ENCODE measurements at places on chromosomes 6 and 20.

GRCh38 chr6:11586117-11586516, 48.6 kb downstream of the TMEM170B start:
- no peak for DNase-seq

DNA sequence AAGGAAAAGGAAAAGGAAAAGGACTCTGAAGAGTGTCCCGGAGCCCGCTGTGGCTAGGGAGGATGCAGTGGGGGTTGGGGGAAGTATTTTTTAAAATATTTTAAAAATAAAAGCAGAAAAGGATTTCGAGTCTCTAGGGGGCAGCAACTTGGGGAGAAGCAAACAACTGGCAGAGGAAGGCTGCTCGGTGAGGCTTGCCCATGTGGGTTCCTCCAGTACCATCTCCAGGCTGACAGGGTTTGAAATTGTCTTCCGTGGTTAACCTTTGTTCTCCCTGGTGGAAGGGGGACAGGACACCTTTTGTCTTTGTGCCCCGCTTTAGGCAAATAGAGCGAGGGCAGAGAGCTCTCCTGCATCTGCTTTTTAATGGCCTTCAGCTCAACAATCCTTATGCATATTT, 60.4 kb upstream of the SNX9 start:
- no peak for DNase-seq

GRCh38 chr20:37114012-37114411, 18.2 kb upstream of the RBL1 start:
- no peak for DNase-seq

- no peak for DNase-seq
Observed at GRCh38 chr6:125807293-125807692, 16.5 kb downstream of the NCOA7 start.

GRCh38 chr6:10399451-10399850, 15.4 kb downstream of the TFAP2A start:
- no peak for DNase-seq

GRCh38 chr6:160178271-160178670, 56.7 kb downstream of the SLC22A1 start:
- DNase-seq = no peak

DNA sequence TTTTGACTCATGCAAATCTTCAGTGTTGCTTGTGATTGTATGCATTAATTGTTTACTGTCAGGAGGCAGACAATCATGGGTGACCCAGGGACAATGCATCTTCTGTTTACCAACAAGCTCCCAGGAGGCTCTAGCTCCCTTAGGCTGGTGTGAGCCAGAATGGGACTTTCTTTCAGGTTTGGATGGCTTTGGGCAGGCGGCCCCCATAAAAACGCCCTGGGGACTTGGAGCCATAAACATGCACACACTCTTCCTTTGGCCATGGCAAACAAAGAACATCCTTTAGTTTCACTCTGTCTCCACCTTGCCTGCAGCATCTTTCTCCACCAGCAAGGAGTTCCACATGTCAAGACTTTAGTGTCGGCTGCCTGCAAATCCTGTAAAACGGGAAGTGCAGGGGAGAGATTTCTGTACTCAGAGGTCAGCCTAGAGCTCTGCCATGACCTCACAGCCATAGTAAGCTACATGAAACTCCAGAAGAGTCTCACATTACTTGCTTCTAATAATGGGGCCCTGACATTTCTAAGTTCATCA, 127.6 kb downstream of the MAP3K7 start:
- DNase-seq = no peak

GRCh38 chr20:45779011-45779915, 12.4 kb downstream of the WFDC3 start:
- DNase-seq = no peak

- no peak for DNase-seq
Observed at GRCh38 chr20:14960831-14961230, 623.4 kb upstream of the FLRT3 start.

GRCh38 chr6:128822271-128822670, 60.7 kb upstream of the LAMA2 start:
- no peak for DNase-seq

DNA sequence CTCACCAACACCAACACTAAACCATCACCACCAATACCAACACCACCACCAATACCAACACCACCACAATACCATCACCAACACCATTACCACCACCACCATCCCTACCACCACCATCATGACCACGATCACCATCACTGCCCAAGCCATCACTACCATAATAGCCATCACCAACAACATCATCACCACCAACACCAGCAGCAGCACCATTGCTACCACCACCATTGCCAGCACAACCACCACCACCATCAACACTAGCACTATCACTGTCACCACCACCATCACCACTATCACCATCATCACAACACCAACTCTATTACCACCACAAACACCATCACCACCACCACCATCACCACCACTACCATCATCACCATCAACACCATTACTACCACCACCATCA, 53.0 kb downstream of the TMEM242 start:
- no peak for DNase-seq

DNA sequence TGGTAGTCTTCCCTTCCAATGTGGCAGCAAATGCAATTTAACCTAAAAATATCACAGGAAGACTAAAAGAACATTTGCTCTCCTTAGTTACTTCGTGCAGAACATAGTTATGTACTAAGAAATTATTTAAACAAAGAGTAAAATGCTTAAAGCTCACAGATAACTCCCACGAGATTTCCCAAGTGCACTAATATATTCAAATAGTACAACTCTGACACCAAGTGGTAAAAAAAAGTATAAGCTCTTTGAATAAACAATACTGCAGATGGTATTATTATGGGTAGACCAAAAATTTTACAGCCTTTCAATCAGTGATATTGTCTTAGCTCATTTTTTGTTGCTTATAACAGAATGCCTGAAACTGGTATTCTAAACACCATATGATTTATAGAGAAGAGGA, 52.8 kb upstream of the FILIP1 start:
- DNase-seq = no peak

DNA sequence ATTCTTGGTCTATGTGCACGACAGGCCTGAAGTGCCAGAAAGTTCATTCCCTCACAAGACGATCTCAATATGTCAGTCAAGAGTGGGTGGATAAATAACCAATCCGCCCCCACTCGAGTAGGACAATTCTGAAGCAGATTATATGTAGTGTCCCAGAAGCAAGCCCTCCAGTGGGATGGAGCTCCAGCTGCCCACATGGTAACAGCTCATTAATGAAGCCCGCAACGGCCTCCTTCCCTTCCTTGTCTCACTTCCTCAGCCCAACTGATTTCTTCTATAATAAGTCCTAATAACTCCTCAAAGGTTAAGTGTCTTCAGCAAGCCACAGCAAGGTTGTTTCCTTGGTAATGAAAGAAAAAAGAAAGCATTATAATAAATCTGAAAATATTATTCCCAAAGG, 82.1 kb upstream of the F13A1 start:
- DNase-seq = no peak

DNA sequence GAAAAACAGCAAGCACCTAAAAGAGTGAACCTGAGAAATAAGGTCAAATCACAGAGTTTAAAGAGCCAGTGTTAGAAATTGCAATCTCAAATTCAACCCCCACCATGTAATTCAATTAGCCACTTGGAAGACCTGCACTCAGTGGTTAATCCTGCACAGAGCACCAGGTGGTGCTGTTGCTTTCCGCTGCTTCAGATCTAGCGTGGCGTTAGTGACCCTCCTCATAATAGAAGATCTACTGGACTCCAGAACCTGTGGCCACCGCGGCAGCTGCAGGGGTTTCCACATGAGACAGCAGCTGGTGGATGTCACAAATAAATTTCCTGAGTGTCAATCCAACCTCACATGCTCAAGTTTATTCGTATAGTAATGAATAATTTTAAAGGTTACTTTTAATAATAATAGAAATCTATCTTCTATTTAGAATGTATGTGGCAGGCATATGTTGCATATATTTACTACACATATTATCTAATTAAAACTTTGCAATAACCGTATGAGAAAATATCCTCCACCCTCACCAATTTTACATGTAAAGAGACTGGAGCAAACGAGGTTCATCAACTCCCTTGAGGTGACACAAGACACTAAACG, 84.4 kb downstream of the SYNE1 start:
- no peak for DNase-seq

- DNase-seq = no peak
Observed at GRCh38 chr6:116409756-116410155, 39.0 kb downstream of the DSE start.

GRCh38 chr6:136822046-136822375, 381 bp upstream of the PEX7 start:
- no peak for DNase-seq

GRCh38 chr20:38115205-38115604, 49.9 kb downstream of the TGM2 start:
- no peak for DNase-seq

DNA sequence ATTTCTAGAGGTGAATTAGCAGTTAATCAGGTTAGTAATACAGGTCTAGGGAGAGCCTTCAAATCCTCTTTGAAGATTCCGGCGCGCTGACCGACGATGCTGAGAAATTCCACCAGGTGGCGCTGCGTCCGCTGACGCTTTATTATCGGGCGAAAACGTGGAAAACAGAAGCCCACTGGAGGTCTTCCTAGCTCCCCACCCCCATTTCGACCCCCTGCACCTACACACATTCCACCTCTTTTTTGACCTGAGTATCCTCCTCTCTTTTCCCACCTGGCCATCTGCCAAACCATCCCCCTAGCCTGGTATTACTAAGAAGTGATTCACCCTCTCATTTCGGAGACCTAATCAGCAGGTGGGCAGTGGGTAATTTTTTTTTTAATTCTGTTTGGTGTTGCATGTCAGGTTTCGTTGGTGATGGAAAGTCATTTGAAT, 65.4 kb upstream of the RIN2 start:
- no peak for DNase-seq

GRCh38 chr6:139979021-139979725, 604.7 kb upstream of the CITED2 start:
- no peak for DNase-seq

GRCh38 chr6:79861023-79861422, 86.3 kb downstream of the ELOVL4 start:
- DNase-seq = no peak

- DNase-seq = no peak
Observed at GRCh38 chr6:117354671-117355070, 71.1 kb downstream of the ROS1 start.

- DNase-seq = no peak
Observed at GRCh38 chr6:47133230-47134000, 91.3 kb upstream of the ADGRF1 start.

- DNase-seq = no peak
Observed at GRCh38 chr6:106551155-106551554, 78.1 kb downstream of the RTN4IP1 start.

- DNase-seq = no peak
Observed at GRCh38 chr6:80566361-80566760, 459.9 kb downstream of the BCKDHB start.

DNA sequence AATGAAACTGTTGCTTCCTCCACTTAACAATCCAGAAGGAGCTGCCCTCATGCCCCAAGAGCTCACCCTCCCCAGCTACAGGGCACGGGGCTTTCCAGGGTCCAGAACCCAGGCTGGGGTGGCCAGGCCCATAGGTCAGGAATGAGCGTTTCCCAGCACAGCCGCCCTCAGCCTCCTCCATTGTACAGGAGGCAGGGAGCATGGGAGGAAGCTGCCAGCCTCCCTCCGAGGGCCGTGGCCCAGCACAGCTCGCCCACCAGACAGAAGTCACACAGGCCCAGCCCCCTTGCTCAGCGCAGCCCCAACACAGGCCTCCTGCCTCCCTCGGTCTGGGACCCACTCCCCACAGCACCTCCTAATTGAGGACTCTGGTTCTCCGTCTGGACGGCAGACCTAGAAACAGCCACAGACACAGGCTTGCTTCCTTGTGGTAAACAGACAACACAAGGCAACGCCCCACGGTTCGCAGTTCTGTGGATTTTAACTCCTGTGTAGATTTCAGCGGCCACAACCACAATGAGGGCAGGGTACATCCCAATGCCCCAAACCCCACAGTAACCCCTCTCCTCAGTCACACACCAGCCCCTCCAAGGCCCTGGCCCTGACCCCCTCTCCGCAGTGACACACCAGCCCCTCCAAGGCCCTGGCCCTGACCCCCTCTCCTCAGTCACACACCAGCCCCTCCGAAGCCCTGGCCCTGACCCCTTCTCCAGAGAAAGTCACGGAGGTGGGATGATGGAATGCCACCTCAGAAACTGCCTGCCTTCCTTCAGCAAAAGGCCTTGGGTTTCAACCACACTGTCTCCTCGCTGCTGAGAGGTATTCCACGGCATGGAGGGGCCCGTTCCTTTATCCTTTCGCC, 173.5 kb downstream of the DLL1 start:
- DNase-seq = no peak

GRCh38 chr6:41929924-41930323, 8.6 kb downstream of the BYSL start:
- no peak for DNase-seq

DNA sequence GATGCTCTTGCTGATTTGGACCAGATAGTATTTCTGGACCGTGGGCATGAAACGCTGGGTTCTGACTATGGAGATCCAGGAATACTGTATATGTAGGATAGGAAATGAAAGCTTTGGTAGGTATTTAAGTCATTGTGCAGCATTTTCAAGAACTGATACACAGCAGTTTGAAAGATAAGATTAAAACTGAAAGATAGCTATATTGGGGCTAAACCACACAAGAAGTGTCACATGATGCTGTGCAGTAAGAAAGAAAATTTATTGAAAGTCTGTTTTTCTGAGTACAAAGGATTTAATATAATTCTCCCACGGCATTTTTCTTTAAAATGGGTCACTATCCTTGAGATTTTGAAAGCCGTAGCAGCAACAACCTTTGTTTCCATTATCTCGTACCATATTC, 305 bp downstream of the IL17A start:
- DNase-seq = no peak

- DNase-seq = no peak
Observed at GRCh38 chr6:129749749-129750120, 39.8 kb upstream of the ARHGAP18 start.

GRCh38 chr6:150275489-150275888, 93.3 kb upstream of the IYD start:
- DNase-seq = no peak

- DNase-seq = no peak
Observed at GRCh38 chr6:125955973-125956372, 597 bp upstream of the HINT3 start.

GRCh38 chr20:19817017-19817416, 59.0 kb downstream of the RIN2 start:
- DNase-seq = no peak

- DNase-seq = no peak
Observed at GRCh38 chr6:17354700-17355403, 38.5 kb upstream of the CAP2 start.

- DNase-seq = no peak
Observed at GRCh38 chr6:33679761-33680160, 31.7 kb downstream of the UQCC2 start.
